ENCODE measurements at places on chromosomes 5 and 9.

DNA sequence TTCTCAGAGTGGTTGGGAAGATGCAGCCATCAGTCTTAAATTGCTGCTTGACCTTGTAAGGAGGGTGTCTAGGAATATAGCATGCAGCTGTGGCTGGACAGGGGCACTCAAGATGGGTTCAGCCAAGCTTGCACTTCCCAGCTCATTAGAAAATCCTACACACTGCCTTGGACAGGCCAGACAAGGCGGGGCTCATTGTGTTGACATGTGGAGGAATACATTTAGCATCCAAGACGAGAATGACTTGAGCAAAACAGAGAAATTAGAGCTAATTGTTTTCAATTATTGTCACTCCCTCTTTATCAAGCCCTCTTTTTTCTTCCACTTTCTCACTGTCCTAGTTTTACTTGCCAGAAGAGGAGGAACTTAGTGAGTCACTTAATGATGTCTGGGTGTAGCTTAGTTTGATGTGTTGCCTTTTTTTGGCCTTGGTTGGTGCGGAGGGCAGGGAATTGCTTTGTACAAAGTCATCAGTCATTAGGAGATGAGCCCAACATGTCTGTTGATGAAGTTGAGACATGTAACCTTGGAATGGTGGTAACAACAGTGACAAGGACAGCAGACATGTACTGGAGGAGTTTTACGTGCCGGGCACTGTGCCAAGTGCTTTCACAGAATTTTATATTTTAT is 1219.3 kb upstream of the WWC1 start:
- no peak for DNase-seq

GRCh38 chr9:77714077-77714549 is 66.0 kb upstream of the GNA14 start:
- DNase-seq: no peak

- no peak for DNase-seq
These were observed 227.3 kb upstream of the ITGA1 start for GRCh38 chr5:52560366-52560765.

DNA sequence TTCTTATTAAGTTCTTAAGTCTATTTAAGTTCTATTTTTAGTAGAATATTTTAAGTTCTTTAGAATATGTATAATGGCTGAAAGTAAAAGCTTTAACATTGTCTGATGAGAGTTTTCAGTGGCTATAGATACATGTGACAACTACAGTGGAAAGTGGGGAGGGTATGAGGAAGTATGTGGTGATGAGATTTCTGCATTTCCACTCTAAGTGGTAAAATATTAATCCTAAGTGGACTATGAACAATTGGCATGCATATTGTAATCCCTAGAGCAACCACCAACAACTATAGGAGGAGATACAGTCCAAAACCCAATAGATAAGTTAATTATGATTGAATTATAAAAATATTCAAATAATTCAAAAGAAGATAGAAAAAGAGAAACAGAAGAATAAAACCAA is 183.6 kb downstream of the GADD45G start:
- DNase-seq: no peak

DNA sequence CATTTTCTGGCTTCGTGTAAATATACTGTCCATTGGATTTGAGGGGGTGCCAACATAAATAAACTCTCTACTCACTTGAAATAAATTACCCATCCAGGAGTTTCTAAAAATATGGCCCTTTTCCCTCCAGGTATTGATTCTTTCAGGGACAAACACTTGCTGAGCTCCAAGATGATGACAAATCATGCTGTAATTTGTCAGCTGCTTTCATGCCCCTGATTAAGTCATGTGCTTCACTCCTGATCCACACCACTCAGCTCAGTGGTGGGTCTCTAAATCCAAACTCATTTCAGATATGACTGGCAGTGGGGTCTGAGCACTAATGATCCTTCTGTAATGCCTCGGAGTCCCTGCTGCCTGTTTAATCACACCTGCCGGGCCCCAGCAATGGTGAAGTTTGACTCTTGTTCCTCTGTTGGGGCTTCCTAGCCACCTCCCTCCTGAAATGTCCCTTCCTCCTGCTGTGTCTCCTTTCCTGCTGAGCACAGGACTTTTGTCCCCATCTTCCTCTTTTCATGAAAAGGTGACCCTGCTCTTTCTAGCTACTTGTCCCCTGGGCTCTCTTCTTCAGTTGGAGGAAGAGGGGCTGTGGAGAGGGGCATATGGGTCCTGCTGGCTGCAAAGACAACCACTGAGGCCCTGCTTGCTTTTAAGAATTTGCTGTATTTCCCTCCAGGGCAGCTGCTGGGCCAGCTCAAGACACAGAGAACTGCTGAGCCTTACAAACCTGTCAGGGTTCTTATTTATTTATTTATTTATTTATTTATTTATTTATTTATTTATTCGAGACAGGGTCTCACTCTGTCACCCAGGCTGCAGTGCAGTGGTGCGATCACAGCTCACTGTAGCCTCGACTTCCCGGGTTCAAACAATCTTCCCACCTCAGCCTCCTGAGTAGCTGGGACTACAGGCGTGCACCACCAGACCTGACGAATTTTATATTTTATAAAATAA is 200.0 kb downstream of the ATP10B start:
- DNase-seq: no peak

DNA sequence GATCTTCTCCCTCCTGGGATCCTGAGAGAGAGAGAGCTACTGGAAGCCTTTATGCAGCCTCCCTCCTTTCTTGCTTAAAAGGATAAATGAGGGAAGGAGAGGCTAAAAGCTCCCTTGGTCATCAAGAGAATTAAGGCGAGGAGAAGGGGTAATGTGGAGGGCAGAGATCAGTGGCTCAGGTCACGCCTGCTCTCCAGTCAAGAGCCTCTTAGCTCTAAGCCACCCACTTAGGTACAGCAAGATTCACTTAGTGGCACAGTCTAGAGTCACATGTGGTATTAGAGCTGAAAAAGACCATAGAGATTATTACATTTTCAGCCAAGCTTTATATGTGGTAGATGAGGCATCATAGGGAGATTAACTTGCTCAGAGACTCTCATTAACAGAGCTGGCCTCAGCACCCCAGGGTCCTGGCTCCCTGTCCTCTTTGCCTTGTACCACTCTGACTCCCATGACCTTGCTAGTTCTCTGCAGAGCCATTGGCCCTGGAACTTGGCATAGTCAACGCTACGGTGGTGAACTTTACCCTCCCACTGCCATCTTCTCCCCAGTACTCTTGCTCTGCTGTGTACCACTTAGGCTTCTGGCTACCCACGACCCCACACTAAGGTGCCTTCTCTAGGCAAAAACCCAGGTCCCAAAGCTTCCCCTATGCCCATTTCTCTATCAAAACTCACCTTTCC is 37.6 kb downstream of the MFAP3 start:
- DNase-seq: no peak

- no peak for DNase-seq
These were observed 15.6 kb upstream of the LVRN start for GRCh38 chr5:115946655-115947054.

GRCh38 chr5:58937031-58937681 is 354.3 kb downstream of the RAB3C start:
- DNase-seq: no peak

DNA sequence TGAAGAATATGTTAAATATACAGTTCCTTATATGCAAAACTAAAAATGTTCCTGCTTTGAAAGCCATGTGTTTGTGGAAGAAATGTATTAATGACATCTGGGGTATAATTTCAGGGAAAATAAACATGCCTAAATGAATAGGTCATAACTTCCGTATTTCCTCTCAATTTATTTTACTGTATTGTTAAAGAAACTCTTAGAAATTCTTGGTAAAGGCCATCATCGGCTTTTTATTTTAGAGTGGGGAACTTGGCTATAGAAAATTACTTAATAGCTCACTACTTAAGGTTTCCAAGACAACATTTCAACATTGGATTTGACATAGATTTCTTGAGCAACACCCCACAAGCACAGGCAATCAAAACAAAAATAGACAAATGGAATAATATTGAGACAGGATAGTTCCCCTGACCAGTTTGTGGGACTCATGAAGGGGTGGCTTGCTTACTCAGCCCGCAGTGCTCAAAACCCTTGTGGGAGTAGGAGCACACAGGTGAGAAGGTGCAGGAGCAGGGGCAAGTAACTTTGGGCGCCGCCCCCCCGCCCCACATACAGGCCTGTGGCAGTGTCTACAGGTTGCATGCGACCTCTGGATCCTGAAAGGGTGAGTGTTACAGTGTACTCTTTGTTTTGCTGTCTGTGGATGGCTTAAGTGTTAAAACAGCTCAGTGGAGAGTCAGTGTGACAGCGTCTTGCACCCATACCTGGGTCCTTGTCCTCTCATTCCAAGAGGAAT is 891.4 kb upstream of the C9orf72 start:
- no peak for DNase-seq

- DNase-seq: no peak
These were observed 42.5 kb upstream of the GADD45G start for GRCh38 chr9:89562186-89562814.

- DNase-seq: no peak
These were observed 430.1 kb upstream of the MEF2C start for GRCh38 chr5:89313044-89313443.

DNA sequence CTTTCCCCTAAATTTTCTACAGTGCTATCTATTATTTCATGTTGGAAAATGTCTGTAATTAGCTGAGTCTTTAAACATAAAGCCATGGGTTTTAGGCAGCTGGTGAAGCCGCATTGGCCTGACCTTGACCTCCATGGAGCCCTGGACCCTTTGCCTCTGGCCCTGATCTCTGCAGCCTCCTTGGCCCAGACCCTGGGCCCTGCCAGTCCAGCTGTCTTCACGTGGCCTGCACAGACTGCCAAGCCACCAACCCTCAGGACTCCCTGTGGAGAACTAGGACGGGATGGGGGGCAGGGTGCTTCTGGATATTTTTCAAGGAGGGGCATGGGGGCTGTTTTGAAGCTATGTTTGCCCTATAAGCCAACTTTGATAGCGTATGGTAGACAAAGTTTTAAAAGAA is 29.8 kb upstream of the PPARGC1B start:
- no peak for DNase-seq

DNA sequence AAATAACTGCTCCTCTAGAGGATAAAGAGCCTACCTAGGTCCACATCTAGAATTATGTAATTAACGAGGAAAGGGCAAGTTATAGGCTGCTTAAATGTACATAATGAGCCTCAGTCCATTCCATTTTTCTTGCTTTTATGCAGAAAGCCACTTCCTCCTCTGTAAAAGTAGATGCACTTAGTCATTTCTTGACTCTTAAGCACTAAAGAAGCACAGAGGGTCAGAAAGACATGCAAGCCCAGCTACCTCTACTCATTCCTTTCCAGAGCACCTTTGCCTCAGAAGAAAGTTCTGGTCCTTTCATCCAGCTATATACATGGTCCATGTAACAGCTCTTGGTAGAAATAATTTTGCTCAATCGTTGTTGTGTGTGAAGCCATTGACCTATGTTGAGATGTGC is 308.0 kb upstream of the NREP start:
- DNase-seq: no peak

- DNase-seq: no peak
These were observed 110.2 kb downstream of the MEF2C start for GRCh38 chr5:88772831-88773230.

- peak; percentile 39 for DNase-seq
These were observed 17.4 kb downstream of the FBXW2 start for GRCh38 chr9:120775859-120776258.

DNA sequence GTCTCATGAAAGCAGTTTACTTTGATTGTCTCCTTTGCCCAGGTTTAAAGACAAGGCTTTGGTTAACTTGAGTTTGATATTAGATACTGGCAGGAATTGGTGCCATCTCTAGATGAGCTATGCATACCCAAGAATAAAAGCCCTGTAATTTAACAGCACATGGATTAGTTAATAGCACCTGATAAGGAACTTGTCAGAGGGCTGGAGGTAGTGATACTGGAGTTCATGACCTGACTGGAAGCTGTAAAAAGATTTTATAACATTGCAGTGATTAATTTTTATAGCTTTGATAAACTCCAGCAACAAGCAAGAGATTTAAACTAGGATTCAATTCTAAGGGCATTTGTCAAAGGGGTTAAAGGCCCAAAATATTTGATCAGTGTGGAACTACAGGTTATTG is 34.9 kb upstream of the SYK start:
- DNase-seq: no peak

GRCh38 chr5:88536146-88536545 is 267.5 kb upstream of the TMEM161B start:
- DNase-seq: no peak

GRCh38 chr5:146717951-146718350 is 160.6 kb downstream of the PPP2R2B start:
- no peak for DNase-seq

All from erythroblast (primary cell).